Activated CD4-positive, alpha-beta T cell treated with anti-CD3 and anti-CD28 coated beads for 36 hours (primary cell): ENCODE measurements at places on chromosomes 7 and 10. TPM values are rescaled to one million over a fixed set of nuclear protein-coding genes. Genes with fewer than 3 reads are reported as not detected.

DNA sequence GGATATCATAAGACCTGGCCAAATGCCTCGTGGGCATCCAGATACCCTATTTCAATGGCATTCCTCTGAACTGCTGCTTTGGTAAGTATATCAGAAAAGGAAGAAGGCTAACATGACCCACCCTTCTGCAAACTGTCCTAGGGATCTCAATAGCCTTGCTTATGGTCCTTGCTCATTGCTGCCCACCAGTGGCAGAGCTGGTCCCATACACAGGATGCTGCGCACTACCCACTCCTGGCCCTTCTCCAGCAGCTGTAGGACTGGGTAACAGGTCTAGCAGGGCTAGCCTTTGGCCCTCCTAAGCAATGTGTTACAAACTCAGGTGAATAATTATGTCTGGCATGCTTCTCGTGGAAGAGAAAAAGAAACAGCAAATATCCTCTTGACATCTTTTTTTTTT is 72.5 kb downstream of the C10orf90 start:
- DNase-seq = peak; percentile 35

DNA sequence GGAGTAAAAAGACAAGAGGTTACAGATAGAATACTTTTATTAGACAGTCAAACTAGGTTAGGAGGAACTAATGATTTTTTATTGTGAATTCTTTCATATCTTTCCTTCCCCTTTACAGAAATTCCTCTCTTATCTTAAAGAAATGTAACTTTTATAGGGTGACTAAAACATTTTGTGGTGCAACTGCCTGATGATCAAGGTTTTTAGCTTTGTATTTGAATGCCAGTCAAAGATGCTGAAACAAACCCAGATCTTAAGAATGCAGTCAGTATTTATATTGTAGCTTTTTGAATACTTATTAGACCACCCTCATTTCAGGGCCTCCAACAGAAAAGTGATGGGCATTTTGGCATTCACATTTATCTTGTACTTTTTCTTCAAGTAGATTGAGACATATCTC is 27.4 kb downstream of the TAX1BP1 start:
- DNase-seq = no peak

FAM24B gene
- 9.5 TPM for total RNA-seq

TSPAN13 gene
- total RNA-seq = 0.64 TPM

DNA sequence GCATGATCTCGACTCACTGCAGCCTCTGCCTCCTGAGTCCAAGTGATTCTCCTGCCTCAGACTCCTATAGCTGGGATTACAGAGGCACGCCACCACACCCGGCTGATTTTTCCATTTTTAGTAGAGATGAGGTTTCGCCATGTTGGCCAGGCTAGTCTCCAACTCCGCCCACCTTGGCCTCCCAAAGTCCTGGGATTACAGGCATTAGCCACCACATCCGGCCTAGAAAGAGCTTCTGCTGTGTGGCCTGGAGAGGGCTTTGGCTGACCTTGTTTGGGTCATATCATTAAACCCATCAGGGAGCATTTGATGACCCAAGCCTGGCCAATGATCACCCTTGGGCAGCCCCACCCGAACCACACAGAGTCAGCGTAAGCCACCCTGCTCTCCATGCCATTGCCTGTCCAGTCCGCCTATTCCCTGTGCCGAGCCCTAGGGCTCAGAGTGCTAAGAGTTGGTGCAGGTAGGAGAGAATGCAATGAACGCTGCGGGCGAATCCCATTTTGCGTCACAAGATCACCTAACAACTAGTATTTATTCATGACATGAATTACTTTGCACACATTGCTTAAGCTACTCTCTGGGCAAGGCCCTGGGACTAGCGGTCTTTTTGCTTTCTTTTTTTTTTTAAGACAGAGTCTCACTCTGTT is 22.3 kb upstream of the GDI2 start:
- DNase-seq = no peak

DNA sequence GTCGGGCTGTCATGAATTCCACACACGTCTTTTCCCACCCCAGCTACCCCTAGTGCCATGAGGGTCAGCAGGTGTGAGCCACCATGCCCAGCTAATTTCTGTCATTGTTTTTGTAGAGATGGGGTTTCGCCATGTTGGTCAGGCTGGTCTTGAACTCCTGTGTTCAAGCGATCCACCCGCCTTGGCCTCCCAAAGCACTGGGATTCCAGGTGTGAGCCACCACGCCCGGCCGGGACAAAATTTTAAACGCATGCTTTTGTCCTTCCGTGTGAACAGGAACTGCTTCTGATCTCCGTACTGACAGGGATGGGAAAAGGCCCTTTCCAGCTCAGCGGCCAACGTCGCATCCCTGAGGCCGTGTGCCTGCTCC is 15.6 kb upstream of the ZFAND2A start:
- DNase-seq = no peak

GRCh38 chr7:28405662-28406061 is 6.7 kb upstream of the CREB5 start:
- peak; percentile 40 for DNase-seq

DNA sequence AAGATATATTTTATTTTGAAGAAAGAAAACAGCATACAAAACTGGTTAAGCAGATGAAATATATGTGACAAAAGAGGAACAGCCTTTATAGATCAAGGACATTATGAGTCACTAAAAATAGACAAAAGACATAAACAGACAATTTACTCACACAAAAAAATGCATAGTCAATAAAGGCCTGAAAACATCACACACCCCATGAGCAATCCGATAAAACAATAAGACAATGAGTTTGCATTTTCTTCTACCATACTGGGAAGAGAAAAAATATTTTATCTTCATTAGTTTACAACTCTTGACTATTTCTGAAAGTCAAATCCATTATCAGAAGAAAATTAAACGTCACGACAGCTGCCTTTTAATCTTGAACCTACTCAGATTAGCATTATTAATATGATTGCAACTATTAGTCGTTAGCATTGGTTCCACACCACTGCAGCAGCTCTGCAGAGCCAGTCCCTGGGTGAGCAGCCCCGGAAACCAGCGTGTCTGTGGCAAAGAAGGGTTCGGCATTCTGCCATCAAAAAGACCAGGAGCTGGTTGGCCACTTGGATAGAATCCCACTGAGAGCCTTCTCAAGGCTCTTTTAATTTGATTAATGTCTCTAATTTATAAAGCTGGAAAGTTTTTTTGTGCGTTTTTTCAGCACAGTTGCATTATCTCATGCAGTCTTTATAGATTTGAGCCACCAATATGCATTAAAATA is 305.4 kb upstream of the SHH start:
- no peak for DNase-seq

GARIN1A gene
- total RNA-seq = 0.07 TPM

GRCh38 chr7:82559193-82559805 is 115.7 kb upstream of the CACNA2D1 start:
- no peak for DNase-seq

DNA sequence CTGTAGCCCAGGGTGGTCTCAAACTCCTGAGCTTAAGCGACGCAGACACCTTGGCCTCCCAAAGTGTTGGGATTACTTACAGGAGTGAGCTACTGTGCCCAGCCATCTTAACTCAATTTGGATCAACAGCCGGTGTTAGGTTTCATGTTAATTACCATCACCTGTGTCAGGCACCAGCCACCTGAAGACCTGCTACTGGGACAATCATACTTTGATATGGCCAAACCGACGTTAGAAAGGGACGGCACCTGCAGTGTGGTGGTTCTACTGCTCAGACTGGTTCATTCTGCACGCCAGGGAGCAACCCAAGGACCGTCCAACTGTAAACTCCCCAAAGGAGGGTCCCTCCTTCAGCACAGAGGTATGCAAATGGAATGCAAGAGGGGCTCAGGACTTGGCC is 74.2 kb upstream of the CYTH3 start:
- no peak for DNase-seq

COL1A2 gene
- total RNA-seq = 0.19 TPM

- DNase-seq = no peak
These were observed 168.0 kb upstream of the PRKCQ start for GRCh38 chr10:6748029-6748428.

PNLIPRP3 gene
- total RNA-seq = not detected

- no peak for DNase-seq
These were observed 316.1 kb downstream of the ADRA2A start for GRCh38 chr10:111392910-111393309.

GRCh38 chr10:22848509-22848908 is 79.3 kb upstream of the ARMC3 start:
- DNase-seq = no peak

DNA sequence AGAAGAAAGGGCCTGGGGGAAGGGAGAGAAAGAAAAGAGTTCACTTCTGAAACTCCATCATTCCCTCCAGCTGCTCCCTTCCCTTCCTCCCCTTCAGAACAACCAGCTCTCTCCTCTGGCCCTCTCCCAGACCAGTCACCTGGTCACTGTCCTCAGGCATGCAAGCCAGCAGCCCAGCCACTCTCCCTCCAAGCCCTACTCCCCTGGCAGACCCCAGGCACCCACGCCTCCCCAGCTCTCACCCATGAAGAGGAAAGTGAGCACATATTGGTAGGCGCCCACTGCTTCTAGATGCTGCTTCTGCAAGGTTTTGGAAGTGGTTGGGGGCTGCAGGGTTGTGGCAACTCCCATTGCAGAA is 353 bp downstream of the MOGAT3 start:
- DNase-seq = no peak

DNA sequence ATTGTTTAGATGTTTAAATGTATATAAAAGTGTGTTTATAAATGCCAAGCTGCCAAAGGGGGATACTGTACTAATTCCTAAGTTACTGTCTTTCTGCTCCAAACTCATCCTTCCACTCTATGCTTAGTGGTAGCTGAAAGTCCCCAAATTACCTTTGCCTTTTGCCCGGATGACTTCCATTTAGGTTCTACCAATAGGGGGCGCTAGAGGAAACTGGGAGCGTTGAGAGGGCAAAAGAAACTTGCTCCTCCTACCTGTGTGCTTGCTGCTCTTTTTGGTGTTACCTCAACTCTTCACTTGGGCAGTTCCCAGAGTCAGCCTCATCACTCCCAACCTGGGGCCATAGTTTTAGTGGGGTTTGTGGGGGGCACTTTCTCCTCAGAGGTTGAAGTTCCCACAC is 5.9 kb upstream of the OR2A25 start:
- no peak for DNase-seq

GRCh38 chr7:23353172-23353571 is 54.0 kb downstream of the MALSU1 start:
- DNase-seq = no peak

DNA sequence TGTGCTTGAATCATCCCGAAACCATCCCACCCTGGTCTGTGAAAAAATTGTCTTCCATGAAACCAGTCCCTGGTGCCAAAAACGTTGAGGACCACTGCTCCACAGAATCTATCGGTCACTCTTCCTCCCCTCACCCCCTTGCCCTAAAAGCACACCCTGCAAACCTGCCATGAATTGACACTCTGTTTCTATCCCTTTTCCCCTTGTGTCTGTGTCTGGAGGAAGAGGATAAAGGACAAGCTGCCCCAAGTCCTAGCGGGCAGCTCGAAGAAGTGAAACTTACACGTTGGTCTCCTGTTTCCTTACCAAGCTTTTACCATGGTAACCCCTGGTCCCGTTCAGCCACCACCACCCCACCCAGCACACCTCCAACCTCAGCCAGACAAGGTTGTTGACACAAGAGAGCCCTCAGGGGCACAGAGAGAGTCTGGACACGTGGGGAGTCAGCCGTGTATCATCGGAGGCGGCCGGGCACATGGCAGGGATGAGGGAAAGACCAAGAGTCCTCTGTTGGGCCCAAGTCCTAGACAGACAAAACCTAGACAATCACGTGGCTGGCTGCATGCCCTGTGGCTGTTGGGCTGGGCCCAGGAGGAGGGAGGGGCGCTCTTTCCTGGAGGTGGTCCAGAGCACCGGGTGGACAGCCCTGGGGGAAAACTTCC is 784 bp upstream of the SERPINE1 start:
- no peak for DNase-seq

LGI1 gene
- not detected for total RNA-seq

- DNase-seq = no peak
These were observed 12.2 kb downstream of the CCDC6 start for GRCh38 chr10:59894114-59894513.

CCL24 gene
- total RNA-seq = not detected

- DNase-seq = no peak
These were observed 94.2 kb downstream of the ST7 start for GRCh38 chr7:117047496-117047895.

CYP2C19 gene
- total RNA-seq = not detected

DNA sequence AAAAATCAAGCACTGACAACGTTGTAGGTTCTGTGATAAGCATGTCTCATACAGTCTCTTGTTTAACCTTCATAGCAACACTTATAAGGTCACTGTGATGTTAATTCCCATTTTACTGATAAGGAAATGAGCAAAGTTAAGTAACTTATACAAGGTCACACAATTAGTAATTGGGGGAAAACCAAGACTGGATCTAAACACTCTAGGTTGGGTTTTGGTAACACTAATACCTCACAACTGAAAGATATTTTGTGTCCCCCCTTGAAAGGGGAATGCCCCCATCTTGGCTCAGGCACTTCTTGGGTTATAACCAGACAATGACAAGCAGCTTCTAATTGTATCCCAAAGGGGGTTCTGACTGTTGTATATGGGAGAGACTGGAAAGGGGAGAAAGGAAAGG is 36.0 kb upstream of the ABCB4 start:
- no peak for DNase-seq

DNA sequence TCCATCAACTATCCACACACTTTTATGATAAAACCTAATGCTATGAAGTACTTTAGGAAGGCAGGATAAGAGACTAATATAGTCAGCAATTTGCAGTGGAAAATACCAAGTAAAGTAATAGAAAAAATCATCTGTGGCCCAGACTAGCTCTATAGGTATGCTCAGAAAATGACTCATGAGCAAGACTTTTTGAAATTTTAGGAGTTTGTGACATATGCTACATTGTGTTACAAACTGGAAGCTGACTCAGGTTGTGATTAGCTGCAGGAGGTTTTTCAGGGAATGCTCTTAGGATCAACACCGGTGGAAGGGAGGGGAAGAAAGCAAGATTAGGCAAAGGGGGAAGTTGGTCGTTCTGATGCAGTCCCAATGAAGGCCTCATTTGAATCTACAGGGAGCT is 56.1 kb downstream of the FEZF1 start:
- no peak for DNase-seq

SP8 gene
- not detected for total RNA-seq

DNA sequence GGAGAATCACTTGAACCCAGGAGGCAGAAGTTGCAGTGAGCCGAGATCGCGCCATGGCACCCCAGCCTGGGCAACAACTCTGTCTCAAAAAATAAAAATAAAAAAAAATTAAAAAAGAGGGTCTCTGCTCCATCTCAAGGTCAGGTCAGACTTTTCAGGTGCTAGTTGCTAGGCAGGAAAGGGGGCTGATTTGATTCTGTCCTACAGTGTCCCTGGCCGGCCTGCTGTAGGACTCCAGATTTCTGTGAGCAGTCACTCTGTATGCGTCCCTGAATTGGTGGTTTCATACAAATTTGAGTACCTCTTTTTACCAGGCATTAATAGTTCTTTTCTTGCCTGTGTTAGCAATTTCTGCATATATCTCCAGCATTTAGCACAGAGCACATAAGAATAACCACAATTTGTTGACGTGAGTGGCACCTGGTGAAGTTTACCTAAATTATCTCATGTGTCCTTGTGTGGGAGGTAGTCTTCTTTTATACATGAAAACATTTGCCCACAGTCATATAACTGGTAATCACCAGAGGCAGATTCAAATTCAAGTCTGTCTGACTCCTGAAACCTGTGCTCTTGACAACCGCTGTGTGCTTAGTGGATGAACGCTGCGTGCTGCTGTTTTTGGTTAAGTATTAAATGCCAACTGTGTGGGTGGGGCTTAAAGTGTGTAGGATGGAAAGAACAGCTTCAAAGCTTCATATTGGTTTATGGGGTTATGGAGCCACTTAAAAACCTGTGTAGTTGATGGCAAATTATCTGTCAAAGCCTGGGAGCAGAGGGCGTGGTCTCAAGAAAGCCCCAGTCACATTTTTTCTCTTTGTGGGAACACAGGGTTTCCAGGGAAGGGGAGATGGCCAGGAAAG is 3.2 kb upstream of the ZNF775 start:
- peak; percentile 73 for DNase-seq

HILPDA gene
- 309 TPM for total RNA-seq

TMEM176B gene
- total RNA-seq = not detected
